ENCODE measurements at places on chromosomes 2 and 18.

GRCh38 chr2:79576451-79576850, 63.6 kb downstream of the CTNNA2 start:
- peak; percentile 2 for DNase-seq

- no peak for DNase-seq
Measured at GRCh38 chr2:20623241-20623640, 27.7 kb downstream of the HS1BP3 start.

- peak; percentile 79 for DNase-seq
Measured at GRCh38 chr2:53670331-53670730, 97.3 kb upstream of the CHAC2 start.

- no peak for DNase-seq
Measured at GRCh38 chr2:120431386-120432292, 85.7 kb downstream of the INHBB start.

DNA sequence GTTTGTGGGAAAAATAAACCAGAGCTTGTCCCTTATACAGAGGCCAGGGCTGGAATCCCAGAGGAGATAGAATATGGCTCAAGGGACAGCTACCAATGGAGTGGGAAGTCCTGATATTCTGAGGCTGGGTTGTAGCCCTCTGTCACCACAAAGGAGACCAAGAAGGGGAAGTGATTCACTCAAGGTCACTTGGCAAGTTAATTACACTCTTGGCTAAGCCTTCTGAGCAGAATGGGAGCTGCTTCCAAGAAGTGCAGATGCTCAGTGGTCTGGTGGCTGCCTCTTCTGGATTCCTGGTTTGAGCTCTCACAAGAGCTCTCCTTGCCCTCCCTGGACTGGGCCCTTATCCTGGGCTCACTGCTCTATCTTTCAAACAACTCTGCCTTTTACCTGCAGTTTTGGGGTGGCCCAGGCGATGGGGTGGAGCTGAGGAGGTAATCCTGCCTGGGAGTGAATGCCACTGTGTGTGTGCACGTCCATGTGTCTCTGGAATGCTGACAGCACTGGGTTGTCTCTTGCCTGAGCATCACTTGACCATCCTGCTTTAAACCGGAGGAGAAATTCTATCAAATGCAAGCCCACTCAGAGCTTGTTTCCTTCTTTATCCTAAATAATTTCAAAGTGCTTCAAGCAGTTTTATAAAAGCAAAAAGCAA, 168.2 kb downstream of the KCNS3 start:
- no peak for DNase-seq

DNA sequence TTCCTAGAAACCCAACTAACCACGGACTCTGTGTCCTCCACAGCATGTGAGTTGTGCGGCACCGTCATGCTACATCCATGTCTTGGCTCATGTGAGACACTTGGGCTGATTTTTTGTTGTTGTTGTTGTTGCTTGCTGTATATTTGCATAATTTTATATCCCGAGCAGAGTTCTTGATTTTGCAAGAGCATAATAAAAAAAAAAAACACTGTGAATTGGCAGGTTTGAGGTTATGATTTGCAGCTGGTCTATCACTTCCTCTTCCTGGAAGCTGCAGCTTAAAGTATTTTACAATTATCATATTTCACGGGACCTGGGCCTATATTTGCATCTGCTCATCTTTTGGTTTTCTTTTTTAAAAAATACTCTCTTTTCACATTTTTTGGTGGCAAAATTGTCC, 142.3 kb upstream of the NRP2 start:
- peak; percentile 65 for DNase-seq

- DNase-seq, result no peak
Measured at GRCh38 chr2:21332993-21333625, 209.3 kb downstream of the TDRD15 start.

DNA sequence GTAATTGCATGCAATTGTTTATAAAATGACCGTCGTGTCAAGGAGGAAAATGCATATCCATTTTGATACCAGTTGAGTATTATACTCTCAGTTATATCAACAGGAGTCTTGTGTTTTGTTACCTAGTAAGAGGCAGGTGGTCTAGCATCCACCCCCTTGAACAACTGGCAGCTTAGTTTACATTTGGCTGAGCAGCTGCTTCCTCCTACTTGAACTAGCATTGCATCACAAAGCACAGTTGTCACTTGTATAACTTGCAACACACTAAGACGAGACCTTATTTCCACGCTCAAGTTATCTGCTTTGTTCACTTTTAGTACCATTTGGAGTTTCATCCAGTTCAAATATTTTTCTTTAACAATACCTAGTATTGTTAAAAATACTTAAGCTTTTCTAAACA, 75.4 kb upstream of the UBE2E3 start:
- DNase-seq, result peak; percentile 12

- no peak for DNase-seq
Measured at GRCh38 chr2:53654396-53654795, 113.2 kb upstream of the CHAC2 start.

DNA sequence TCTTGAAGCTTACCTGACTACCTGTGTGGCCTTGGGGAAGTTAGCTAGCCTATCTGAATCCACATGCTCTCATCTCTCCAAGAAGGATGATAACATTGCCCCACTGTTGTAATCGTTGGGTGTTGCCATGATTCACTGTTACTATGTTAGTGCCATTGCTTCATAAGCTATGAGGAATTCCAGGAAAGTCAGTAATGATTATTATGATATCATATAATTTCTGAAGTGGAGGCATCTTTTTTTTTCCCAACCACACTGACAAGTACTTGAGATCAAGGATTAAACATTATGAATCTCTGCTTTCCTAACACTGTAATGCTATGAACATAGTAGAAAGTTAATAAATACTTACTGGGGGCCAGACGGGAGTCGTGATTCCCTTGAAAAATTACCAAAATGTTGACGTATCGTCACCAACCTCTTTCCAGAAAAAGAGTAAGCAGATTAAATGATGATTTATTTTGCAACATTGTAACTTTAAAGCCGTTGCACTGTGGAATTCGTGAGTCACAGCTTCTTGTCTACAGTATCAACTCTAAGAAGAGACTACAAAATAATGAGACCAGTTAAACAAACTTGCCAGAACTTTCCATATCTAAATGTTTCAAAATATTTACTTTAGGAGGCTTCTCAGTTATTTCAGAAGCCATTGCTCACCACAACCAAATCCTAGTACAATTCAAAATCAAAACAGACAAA, 459.9 kb downstream of the PIK3C3 start:
- no peak for DNase-seq

- no peak for DNase-seq
Measured at GRCh38 chr2:8151888-8152287, 530.0 kb upstream of the ID2 start.

GRCh38 chr18:72409903-72410302, 134.2 kb downstream of the CBLN2 start:
- DNase-seq, result no peak

DNA sequence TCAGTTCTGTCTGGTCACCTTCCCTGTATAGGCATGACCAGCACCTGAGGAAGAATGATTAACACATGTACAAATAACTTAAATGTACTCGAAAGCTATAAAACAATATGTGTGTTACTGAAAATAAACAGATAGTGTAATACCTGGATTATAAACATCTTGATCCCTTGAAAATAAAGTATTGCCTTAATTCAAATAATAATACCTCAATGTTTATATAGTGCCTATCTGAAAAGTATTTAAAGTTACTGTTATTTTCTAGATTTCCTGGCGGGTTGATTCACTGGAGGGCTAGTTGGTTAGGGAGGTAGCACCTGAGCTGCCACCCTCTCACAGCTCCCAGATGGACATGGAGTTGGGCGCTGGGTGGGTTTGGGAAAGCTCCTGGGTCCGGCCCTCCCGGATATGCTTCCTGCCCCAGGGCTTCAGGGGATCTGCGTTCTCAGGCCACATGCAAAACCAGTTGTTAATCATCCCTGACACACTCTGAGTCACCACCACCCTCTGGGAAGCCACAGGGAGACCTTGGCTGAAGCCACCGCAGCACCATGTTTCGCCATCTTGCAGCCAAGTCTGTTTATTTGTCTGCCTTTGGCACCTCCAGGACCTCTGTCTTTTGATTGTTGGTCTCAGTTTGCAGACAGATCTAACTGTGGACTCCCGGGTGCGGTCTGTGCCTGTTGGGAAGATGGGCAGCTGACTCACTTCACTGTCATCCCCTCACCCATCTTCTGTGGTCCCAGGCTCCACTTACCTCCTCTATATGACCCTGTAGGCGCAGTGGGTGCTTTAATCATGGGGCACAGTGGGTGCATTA, 35.3 kb downstream of the RAB31 start:
- no peak for DNase-seq

DNA sequence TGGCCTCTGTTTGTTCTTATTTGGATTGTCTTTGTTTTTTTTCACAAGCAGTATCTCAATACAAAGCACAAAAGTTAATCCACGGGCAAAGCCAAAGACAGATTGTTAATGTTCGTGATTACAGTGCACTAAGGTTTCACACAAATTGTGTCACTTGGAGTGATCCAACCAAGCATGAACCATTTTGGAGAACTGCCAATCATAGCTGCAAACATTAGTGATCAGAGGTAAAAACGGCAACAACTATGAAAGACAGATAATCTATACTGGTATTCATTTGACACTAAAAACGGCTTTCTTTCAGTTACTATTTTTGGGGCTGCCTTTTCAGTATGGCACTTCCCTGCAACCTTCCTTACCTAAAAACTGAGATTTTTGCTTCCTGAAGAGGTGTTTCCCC, 213.1 kb upstream of the GULP1 start:
- no peak for DNase-seq

DNA sequence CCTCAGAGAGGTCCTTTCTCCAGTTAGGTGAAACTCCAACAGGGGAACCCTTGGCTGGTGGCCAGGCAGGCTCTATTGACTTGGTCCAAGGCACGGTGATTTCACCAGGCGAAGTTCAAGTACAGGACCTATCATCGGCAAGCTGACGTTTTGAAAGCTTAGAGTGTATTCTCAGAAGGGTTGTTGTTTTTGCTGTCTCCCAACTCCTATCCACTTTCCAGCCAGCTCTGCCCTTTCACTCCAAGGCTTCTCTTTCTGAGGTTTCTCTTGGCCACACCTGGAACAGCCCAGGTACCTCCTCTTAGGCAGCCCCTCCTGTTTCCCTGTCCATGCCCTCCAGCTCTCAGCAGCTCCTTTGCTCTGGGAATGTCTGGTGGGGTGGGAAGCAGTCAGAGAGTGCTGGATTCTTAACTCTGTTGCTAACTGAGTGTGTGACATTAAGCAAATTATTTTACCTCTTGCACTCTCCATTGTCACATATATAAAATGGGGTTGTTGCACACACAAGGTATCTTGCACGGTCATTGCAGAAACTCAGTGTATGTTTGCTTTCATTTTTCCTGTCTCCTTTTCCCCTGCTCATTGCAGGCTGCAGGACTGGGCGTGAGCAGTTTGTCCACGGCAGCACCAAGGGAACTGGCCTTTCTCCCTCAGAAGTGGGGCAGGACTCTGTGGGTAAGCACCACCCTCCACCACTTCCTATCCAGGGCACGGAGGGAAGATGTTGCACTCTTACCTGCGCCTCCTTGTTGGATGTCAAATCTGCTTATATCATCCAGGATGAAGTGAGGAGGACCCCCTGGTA, 30.2 kb downstream of the CAPN13 start:
- DNase-seq, result no peak

- DNase-seq, result peak; percentile 34
Measured at GRCh38 chr18:50880119-50880465, 1.2 kb downstream of the ME2 start.

GRCh38 chr2:190159453-190159852, 96.9 kb upstream of the MSTN start:
- no peak for DNase-seq

DNA sequence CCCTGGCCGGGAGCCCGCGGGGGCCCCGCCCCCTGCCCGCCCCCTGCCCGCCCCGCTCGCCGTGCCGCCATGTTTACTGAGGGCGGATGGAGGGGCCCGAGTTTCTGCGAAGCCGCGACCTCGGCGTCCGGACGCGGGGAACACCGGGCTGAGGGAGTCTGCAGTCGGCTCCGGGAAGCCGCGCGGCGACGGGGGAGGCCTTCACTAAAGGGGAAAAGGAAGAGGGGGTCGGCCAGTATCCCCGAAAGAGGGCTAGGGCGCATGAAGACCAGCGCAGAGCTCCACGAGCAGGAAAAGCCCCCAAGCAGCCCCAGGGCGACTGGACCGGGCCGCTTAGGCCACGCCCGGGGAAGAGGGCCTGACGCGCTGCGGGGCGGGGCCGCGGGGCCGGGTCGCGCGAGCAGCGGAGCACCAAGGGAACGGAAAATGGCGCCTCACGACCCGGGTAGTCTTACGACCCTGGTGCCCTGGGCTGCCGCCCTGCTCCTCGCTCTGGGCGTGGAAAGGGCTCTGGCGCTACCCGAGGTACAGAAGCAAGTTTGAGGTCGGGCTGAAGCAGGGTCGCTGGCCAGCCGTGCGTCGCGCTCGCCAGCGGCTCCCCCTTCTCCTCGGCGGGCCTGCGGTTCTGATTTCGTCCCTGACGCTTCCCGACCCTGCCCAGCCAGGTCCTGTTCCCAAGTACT, at the start of the genes ATRAID and SLC5A6:
Gene ATRAID, plus strand, starts transcription at position 99 of the 683 bp plus-strand sequence. Its CDS starts 328 bp downstream, at position 427.
Gene SLC5A6, minus strand, starts transcription at position 326 of the 683 bp plus-strand sequence. CDS start 4,618 bp downstream, outside the sequence.
- peak; percentile 94 for DNase-seq

GRCh38 chr2:11566383-11566782, 32.5 kb downstream of the GREB1 start:
- DNase-seq, result peak; percentile 4

GRCh38 chr2:88620015-88620414, 7.2 kb downstream of the EIF2AK3 start:
- no peak for DNase-seq

DNA sequence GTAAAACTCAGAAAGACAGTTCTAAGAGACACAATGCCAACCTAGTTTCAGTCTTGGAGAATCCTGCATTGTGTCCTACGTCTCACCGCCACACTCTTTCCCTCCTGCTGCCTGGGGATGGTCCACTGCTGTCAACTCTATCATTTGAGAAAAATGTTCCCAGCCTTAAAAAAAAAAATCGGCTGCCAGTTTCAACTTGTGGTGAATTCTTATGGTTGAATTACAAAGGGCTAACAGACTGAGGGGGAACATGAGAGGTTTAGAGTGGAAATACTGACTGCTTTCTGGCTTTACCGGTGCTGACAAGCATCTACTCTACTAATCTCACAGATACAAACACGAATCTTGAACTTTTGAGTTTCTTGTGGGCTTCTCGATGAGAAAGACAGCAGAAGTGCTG, 74.0 kb downstream of the NAB1 start:
- DNase-seq, result no peak

GRCh38 chr2:235506291-235506996, 12.6 kb downstream of the AGAP1 start:
- DNase-seq, result no peak

DNA sequence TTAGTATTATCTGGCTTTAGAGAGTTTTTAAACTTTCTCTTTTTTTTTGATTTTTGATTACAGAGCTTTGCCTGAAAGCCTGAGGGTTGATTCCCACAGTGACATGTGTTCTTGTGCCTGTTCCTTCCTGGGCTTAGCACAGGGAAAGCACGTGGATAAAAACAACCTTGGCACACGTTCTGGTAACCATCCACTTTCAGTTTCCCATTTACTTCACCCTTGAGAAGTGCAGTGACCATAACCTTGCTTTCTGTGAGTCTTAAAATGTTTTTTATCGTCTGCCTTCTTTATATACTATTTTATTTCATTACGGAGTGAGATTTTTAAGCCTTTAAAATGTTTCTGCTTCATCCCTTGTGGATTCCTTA, 11.5 kb downstream of the CD226 start:
- no peak for DNase-seq

- DNase-seq, result peak; percentile 44
Measured at GRCh38 chr2:174688079-174688478, 76.2 kb downstream of the CHRNA1 start.

- DNase-seq, result no peak
Measured at GRCh38 chr2:207468488-207468887, 61.3 kb upstream of the CREB1 start.
